ENCODE measurements at places on chromosomes 2 and 18.

DNA sequence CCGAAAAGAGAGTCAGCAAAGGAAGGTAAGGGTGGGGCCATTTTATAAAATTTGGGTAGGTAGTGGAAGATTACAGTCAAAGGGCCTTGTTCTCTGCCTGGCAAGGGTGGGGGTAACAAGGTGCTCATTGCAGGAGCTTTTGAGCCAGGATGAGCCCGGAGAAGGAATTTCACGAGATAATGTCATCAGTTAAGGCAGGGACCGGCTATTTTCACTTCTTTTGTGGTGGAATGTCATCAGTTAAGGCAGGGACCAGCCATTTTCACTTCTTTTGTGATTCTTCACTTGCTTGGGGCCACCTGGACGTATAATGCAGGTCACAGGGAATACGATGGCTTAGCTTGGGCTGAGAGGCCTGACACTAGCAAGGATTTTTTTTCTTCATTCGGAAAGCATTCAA lies 58.1 kb downstream of the CYP1B1 start:
- no peak for DNase-seq

- peak; percentile 63 for DNase-seq
Observed at GRCh38 chr2:136381722-136382633, 264.0 kb upstream of the CXCR4 start.

GRCh38 chr2:133682347-133682746 lies 114.1 kb upstream of the NCKAP5 start:
- DNase-seq = no peak

DNA sequence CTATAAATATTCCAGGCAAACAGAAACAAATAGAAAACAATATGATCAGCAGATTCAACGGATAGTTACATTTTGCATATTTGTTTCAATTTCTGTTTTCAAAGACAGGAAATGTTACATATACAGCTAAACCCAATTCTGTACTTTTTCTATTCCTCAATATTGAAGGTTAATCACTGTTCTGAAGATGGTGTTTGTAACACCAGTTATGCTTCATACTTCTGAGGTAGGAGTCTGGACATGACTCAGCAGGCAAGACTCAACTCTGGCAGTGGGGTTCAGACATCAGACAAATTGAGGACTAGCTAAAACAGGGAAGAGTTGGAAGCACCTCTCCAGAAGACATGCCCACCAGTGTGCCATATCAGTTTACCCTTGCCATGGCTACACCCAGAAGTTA lies 16.6 kb downstream of the SERPINB13 start:
- peak; percentile 92 for DNase-seq

DNA sequence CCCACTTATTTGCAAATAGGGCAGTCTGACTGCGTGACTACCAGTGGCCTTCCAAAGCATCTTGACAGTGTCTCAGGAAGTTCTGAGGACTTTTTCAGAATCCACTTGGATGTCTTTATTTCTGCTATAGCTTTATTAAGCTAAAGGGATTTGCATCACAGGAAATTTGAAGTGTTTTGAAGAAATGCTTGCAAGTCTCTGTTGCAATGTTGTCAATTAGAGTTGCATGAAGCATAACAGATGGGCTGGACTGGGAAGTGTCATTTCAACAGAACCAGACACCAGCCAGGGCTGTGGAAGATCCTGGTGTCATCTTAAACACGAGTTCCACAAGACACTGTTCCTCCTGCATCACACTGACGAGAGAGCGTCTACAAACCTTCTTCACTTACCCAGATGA lies 224.5 kb downstream of the EN1 start:
- no peak for DNase-seq

DNA sequence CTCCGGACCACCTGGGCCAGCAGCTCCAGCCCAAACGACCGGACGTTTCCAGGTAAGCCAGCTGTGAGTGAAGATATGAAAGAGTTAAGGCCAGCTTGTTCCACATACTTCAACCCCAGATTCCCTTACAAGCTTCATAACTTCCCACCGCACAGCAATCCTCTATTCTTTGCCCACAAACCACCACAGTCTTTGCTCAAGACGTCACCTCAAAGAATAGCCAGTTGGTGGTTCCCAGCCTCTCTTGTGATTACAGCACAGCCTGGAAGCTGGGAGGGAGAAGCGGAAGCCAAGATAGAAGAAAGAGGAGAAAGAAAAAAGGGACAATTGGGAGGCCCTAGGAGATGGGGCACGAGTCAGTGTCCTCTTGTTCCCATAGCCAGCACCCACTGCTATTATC lies 70.6 kb downstream of the NRP2 start:
- DNase-seq = no peak

DNA sequence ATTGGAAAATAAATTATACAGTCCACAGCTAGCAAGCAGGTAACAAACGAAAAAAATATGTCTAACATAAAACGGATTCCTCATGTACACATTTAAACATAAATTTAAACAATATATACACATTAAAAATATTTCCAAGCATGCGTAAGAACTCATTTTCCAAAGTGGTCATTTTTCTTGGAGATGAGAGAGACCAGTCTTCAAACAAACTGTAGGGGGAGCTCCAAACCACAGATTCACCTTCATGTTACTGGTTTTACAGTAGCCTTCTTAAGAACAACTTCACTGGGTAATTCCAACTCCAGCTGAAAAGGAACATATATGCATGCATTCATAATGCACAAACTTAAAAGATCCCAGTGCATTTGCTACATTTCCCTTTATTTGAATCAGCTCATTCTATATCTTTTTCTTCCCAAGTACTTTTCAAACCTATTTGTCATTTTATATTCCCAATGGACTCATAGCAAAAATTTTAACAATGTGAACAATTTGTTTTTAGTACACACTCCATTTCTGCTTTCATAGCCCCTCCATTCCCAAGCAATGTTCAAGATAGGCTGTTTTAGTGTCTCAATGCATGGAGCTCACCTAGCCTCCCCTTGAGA lies 4.7 kb upstream of the STAMBP start:
- DNase-seq = peak; percentile 76

DNA sequence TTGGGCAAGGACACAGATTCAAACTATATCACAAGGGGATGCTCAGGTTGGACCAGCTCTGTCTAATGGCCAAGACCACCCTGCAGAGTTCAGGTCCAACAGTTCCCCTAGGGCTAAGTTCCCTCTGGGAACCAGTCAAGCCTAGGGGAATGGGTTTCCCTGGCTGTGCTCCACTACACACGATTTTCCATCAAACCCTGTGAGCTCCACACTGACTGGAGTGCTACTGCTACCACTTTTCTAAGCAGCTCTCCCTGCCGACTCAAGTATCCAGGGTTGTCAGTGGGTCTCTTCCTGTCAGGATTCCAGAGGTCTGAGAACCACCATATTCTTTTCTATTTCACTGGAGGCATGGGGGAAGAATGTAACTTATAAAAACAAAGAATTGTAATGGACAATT lies 280.4 kb upstream of the COL3A1 start:
- DNase-seq = no peak

GRCh38 chr2:205815673-205816072 lies 133.4 kb downstream of the NRP2 start:
- no peak for DNase-seq

DNA sequence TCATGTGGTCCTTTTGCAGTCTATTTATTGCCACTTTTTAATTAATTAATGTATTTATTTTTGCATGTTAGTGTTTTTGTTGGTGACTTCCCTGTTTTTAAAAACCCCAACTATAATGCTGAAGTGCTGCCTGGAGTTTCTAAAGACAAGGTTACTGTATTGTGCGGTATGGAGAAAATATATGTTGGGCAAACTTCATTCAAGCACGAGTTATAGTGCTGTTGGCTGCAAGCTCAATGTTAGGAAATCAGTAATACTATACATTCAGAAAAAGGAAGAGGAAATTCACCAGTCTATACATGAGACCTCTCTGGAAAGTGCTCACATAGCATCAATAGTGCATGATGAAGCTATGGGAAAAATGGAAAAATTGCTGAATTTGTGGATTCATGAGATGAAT lies 15.4 kb upstream of the RBMS1 start:
- DNase-seq = peak; percentile 73

- no peak for DNase-seq
Observed at GRCh38 chr18:63297687-63298399, 21.7 kb downstream of the BCL2 start.

- DNase-seq = no peak
Observed at GRCh38 chr2:71730785-71731383, 277.5 kb downstream of the DYSF start.

- DNase-seq = no peak
Observed at GRCh38 chr18:36636237-36636817, 192.5 kb downstream of the TPGS2 start.

- DNase-seq = peak; percentile 88
Observed at GRCh38 chr2:219362524-219363164, 25.1 kb downstream of the DNPEP start.

- no peak for DNase-seq
Observed at GRCh38 chr18:44803019-44803650, 122.4 kb downstream of the SETBP1 start.

GRCh38 chr2:46047290-46047689 lies 249.9 kb upstream of the EPAS1 start:
- DNase-seq = no peak

GRCh38 chr2:98269274-98269673 lies 77.0 kb upstream of the CNGA3 start:
- DNase-seq = peak; percentile 72

GRCh38 chr2:223954401-223954800 lies 2.9 kb upstream of the MRPL44 start:
- DNase-seq = peak; percentile 76

- DNase-seq = no peak
Observed at GRCh38 chr2:24402242-24403097, 42.1 kb upstream of the ITSN2 start.

DNA sequence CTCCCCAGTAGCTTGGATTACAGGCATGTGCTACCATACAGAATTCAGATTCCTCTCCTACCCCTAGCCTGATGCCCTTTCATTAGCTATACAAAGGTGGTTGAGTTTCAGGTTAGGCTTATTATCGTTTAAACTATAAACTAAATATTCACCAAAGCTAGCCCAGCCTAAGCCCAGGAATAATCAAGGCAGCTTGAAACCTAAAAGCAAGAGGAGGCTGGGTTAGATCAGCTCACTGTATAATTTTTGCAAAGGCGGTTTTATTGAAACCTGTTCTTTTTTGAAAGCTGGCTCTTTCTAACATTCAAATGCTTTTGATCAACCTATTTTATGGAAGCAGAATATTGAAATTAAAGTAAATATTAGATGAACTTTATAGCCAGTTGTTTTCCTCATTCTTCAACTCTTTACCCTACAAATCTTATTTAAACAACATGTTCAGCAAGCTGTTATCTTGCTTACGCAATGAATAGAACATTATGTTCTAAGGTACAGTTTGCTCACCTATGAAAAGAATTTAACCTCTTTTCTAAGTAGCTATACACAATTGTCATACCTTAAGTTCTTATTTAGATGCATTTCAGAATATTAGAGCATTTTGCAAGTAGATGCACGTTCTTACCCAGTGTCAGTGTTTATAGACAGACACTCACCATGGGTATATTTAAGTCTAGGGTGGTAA lies 241.6 kb downstream of the NEDD4L start:
- no peak for DNase-seq

DNA sequence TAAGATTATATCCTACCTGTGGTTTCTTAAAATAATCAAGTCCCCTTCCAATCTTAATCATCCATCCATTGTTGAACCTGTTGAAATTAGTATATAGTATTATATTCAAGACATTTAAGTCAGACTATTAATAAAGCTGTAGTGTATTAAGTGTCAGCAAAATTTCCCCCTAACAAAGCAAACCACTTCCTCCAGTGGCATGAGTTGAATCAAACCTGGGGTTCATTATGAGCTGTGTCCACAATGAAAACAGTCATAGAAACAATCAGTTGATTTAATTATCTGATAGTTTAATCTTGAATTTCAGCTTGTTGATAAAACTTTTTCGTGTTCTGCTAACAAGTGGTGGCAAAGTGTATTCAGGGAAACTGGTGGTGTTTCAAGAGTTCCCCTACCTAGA lies 11.3 kb downstream of the MITD1 start:
- no peak for DNase-seq
